Activated CD4-positive, alpha-beta T cell treated with anti-CD3 and anti-CD28 coated beads, Interleukin-2, amount 10 ng/mL, durations not matched to agents 24 days and 14 days (primary cell): ENCODE measurements at places on chromosomes 7 and 10.

DNA sequence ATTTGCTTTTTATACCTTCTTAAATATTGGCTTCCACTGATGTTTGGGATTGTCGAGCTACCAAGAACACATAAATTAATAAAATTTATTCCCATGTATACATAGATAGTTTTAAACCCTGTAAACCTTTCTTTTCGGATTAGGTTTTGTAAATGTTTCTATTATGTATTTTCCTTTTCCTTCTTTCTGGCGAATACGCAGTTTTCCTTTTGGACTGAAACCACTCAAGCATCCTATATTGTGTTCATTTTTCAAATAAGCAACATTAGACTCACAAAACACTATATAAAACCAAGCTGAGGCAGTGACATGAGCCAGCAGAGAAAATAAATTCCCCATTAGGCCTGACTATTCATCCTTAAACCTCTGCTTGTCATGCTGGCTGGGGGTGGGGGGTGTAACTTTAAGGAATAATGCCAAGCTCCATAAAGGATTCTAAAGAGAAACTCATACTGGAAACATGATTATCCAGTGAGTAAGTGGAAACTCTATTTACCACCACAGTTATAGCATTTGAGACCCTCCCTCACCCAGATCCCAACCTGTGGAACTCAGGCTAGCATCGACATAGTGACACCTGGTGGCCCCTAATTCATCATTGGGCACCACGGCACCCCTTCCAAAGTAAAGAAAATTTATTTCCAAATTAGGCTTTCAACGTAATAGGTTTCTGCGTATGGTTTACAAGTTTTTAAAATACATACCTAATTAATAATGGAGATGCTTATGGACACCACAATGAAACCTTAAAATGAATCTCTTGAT lies 86.5 kb upstream of the CELF2 start:
- DNase-seq: no peak

- DNase-seq: no peak
Observed at GRCh38 chr7:123472750-123473445, 61.5 kb downstream of the IQUB start.

GRCh38 chr10:101441541-101442455 lies 87.8 kb downstream of the BTRC start:
- DNase-seq: peak; percentile 71

GRCh38 chr10:94623572-94623971 lies 60.0 kb upstream of the CYP2C18 start:
- DNase-seq: no peak

- peak; percentile 63 for DNase-seq
Observed at GRCh38 chr7:48090095-48090805, 1.2 kb downstream of the UPP1 start.
